ENCODE measurements at places on chromosomes 7 and 10.

DNA sequence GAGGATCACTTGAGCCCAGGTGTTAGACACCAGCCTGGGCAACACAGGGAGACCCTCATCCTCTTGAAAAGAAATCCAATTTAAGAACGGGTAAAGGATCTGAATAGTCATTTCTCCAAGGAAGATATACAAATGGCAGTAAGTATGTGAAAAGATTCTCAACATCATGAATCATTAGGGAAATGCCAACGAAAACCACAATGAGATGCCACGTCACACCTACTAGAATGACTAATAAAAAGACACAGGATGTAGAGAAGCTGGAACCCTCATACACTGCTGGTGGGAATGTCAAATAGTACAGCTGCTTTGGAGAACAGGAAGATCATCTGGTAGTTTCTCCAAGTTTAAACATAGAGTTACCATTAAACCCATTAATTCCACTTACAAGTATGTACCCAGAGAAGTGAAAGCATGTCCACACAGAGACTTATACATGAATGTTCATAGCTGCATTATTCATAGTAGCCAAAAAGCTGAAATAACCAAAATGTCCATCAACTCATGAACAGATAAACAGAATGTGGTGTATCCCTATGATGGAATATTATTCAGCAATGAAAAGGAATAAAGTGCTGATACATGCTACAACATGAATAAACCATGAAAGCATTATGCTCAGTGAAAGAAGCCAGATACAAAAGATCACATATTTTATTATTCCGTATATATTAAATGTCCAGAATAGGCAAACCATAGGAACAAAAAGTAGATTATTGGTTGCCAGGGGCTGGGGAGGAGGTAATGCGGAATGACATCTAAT lies 13.1 kb upstream of the ZMIZ2 start:
- peak; percentile 98 for DNase-seq

DNA sequence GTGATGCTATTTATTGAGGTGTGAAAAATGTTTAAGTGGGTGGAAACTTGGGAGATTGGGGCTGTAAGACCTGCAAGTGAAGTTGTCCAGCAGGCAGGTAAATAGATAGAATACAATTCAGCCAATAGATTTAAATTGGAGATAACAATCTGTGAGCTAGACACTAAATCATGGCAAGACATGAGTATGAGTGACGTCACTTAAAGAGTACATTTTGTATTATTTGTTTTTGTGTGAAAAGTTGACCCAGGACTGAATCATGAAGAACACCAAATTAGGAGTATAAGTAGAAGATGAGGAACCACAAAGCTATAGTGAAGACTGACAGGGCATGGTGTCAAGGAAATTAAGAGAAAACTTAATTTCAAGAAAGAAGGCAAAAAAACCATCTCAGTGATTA lies 249.1 kb upstream of the SEMA3C start:
- no peak for DNase-seq

GRCh38 chr7:108234971-108235450 lies 104.8 kb upstream of the LAMB4 start:
- DNase-seq, result peak; percentile 39

GRCh38 chr10:14123139-14123538 lies 207.6 kb downstream of the FRMD4A start:
- DNase-seq, result no peak

DNA sequence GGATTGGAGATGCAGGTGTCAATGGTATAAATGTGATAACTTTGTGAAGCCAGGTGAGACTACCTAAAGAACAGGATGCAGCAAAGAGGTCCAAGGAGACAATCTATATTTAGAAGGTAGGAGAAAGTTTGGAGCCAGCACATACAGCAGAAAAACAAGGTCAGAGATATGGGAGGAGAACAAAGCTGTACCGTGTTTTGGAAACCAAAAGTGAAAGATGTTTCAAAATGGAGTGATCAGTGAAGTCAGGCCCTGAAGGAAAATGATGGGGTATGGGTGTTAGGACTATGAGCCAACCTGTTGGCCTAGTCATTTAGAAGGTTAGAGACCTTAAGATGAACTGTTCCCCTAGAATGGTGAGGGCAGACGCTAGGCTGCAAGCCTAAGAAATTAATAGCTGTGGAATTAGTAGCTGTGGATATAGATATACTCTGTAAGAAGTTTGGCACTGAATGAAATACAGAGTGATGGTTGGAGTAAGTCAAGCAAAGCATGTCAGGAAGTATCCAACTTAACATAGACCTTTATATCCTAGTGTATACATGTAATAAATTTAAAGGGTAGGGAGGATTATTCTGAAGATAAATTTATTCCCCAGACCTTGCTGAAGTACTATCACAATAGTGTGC lies 149.8 kb upstream of the WNT16 start:
- no peak for DNase-seq

- no peak for DNase-seq
These were observed 241.0 kb downstream of the FRMD4A start for GRCh38 chr10:14089556-14090292.

DNA sequence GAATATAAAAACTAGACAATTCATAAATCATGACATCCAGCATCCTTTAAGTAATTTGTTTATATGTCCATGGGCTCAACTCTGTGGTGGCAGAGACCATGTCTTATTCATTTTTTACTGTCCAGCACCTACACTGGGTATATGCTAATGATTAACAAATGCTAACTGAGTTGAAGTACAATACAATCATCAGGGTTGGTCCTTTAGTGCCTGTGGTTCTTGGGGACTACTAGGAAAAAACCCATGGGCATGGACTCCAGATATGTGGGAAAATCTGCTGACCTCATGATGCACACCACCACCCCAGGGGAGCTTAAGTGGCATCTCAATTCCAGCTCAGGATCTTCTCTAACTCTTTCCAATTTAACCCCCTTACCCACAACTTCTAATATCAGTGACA lies 85.3 kb upstream of the YAE1 start:
- no peak for DNase-seq

- no peak for DNase-seq
These were observed 256.0 kb downstream of the AHR start for GRCh38 chr7:17554341-17555015.

DNA sequence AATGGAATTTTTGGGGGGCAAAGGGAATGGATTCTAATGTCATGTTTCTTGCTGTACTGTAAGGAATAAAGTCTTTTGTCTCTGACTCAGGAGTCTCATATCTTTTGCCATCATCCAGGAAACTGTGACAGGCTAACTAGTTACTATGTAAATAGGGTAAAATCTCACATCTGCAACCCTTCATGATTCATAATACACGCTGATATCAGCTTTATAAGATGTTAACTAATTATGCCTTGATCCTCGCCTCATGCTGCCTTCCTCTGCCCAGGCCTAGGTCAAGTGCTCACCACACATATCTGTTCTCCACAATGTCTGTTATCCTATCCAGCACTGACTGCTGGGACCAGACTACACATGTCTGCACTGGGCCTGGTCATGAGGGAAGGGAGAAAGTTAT lies 81.3 kb upstream of the CXCL12 start:
- DNase-seq, result peak; percentile 69

- DNase-seq, result peak; percentile 50
These were observed 267.1 kb downstream of the PRPF18 start for GRCh38 chr10:13853854-13854253.

DNA sequence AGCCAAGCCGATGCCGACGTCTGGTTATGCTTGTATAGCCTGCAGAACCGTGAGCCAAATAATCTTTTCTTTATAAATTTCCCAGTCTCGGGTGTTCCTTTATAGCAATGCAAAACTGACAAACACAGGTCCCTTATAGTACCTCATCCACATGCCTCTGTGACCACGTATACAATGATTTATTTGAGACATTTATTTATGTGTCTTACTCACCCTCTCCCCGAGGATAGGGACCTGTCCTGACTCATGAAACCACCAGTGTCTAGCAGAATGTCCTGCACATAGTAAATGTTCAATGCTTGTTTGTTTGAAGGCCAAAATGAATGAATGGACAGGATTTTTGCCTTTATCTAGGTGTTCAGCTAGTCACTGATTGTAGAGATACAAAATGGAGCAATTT lies 147.9 kb upstream of the FZD8 start:
- peak; percentile 72 for DNase-seq

- no peak for DNase-seq
These were observed 282.5 kb upstream of the KLF6 start for GRCh38 chr10:4067531-4067930.

- DNase-seq, result peak; percentile 33
These were observed 1.2 kb downstream of the HOXA11 start for GRCh38 chr7:27183682-27184336.

DNA sequence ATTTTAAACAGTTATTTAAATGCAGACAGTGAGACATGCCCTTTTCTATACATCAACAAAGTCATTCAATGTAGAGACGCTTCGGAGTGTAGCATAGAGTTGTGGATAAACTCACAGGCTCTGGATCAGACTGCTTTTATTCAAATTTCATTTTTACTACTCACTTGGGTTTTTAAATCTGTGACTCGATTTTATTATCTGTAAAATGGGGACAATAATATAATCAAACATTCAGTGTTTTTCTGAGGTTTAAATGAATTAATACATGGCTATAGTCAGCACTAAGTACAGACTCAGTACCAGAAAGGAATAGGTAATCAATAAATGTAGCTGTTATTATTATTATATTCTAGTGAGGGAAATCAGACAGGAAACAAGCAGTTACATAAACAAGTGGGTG lies 43.4 kb downstream of the THSD7A start:
- no peak for DNase-seq

GRCh38 chr10:58757352-58758065 lies 244.8 kb downstream of the BICC1 start:
- DNase-seq, result no peak

GRCh38 chr10:76883596-76883995 lies 754.0 kb downstream of the KCNMA1 start:
- DNase-seq, result no peak
